ENCODE measurements at places on chromosomes 3 and 15.
A peak's percentile ranks its signal among the peaks of the same experiment; 100 is the strongest.

DNA sequence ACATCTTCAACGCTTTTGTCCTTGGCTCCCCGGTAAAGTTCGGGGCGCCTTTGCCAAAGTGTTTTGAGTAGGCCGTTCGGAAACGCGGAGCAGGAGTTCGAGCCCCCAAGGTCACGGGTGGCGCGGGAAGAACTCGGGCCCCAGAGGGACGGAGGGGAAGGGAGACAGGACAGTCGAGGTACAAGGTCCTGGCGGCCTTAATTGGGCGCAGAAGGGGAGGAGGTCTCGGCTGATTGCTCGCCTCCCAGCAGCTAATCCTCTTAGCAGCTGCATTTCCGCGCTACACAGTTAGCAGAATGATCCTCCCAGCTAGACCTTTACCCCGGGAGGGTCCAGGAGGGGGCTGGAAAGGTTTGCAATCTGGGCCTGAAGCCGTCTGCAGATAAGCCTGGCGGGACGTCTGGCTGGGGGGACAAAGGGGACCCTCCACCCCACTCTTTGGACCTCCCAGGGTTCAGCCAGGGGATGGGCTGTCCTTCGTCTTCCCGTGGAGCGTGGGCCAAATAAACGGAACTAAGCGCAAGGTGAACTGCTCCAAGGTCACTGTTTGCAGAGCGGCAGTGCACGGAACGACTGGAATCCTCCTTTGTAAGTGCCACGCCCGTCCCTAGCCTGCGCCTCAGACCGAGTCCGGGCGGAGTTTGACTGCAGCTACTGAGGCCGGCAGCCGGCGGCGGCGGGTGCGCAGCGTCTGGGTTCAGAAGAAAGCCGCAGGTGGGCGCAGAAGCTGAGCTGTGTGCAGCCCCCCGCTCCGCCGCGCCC is 7.2 kb downstream of the EOMES start:
- DNase-seq, result no peak

GRCh38 chr3:106299300-106300098 is 430.7 kb upstream of the CBLB start:
- DNase-seq, result no peak

- DNase-seq, result no peak
Measured at GRCh38 chr3:161689584-161690298, 193.1 kb downstream of the OTOL1 start.

- DNase-seq, result no peak
Measured at GRCh38 chr3:72872183-72872582, 15.7 kb upstream of the GXYLT2 start.

DNA sequence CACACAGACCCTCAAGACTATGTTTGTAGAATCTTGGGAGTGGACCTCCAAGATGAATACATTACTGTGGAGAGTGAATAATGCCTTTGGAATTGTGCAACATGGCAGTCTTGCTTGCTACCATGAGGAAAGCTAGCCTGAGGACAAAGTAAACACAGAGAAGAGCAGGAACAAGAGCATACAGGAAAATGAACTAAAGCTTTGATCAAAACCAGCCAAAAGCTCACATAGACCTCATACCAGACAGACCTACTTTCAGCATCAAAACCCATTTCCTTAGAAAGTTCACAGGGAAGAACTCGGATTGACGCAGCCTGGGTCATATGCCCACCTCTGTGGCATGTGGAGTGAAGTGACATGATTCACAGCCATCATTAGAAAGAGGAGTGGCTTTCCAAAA is 3.3 kb upstream of the RAB8B start:
- no peak for DNase-seq

GRCh38 chr15:85412956-85413854 is 32.8 kb downstream of the AKAP13 start:
- DNase-seq, result peak; percentile 62

GRCh38 chr3:188562144-188562543 is 408.2 kb downstream of the LPP start:
- DNase-seq, result no peak

GRCh38 chr3:194455481-194455880 is 31.3 kb downstream of the ATP13A3 start:
- no peak for DNase-seq

GRCh38 chr3:186824430-186825139 is 17.9 kb upstream of the ADIPOQ start:
- DNase-seq, result no peak

DNA sequence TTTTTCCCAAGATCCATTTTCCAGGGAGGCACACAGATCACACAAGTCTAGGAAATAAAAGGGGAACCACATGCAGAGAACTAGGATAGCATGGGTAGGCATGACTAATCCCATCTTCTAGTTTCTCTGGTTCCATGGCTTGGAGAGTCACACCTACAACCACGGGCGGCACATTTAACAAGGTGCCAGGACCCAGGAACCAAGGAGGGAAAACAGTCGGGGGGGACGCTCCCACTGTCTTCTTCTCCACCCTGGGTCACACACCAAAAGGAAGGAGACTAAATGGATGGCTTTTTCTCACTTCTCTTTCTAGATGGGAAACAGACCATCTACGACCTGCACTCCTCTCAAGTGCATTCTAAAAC is 4.6 kb upstream of the SMCO1 start:
- DNase-seq, result no peak

DNA sequence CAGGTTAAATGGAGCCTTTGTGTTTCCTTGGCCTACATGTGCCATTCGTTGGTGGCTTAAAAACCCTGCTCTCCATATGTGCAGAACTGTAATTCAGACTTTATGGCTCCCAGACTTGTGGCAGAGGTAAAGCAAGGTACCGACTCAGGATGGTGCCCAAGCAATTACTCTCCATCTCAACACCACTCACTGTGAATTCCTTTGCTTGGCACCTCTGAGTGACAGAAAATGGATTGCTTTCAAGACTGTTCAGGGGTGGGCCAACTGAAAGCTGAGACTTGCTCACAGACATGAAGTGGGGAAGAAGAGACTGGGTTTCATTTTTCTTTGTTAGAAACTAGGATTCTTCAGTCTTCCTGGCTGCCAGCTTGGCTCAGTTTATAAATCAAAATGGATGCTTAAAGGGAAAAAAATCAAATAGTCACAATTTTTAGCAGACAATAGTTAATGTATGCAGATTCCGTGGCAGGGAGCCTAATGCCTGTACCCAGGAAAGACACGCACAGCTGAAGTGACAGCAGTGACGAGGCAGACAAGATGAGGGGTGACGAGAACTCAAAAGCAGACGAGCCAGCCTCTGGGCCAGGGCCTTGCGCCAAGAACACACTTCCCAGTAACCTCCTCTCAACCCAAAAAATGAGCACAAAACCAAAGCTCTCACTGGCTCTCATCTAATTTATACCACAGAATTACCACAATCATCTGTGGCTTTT is 207.9 kb upstream of the SLC2A2 start:
- DNase-seq, result no peak

DNA sequence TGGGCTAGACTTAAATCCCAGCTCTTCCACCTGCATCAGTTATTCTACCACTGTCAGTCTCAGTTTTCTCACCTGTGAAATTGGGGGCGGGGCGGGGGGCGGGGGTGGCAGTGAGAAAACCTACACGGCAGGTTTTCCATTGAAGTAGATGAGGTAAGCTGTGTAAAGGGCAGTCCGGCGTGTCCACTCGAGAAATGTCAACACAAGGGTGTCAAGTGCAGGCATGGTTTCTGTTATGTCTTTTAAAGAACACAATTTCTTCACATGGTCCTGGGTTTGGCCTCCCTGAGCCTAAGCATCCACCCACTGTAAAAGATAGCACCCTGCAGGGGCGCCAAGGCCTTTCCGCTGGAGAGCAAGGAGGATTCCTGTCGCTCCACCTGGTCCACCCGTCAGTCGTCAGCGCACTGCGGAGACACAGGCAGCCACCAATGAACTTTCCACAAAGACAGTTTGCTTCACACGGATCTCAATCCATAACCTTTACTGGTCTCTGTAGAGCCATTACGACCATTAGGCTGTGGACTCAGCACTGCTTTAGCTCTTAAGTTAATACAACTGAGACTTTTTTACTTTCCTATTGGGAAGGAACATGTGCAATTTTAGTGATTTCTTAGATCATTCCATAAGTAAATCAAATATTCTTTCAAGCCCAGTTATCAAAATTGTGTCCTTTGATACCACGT is 99.5 kb upstream of the FOXB1 start:
- no peak for DNase-seq

DNA sequence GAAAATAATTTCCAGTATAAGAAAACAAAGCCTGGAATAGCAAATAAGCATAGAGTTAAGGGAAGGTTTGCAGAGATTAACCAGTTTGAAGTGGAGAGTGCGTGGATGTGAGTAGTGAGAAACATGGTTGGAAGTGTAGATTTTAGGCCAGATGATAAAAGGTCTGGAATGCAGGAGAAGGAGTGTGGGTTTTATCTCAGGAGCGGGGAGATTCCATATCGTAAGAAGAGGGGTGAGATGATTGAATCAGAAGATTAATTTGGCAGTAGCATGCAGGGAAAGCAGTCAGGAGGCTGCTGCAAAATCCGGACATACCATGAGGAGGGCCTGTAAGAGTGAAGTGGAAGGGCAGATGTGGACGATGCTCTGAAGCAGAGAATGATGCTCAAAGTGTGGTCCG is 13.7 kb downstream of the PPARG start:
- no peak for DNase-seq

DNA sequence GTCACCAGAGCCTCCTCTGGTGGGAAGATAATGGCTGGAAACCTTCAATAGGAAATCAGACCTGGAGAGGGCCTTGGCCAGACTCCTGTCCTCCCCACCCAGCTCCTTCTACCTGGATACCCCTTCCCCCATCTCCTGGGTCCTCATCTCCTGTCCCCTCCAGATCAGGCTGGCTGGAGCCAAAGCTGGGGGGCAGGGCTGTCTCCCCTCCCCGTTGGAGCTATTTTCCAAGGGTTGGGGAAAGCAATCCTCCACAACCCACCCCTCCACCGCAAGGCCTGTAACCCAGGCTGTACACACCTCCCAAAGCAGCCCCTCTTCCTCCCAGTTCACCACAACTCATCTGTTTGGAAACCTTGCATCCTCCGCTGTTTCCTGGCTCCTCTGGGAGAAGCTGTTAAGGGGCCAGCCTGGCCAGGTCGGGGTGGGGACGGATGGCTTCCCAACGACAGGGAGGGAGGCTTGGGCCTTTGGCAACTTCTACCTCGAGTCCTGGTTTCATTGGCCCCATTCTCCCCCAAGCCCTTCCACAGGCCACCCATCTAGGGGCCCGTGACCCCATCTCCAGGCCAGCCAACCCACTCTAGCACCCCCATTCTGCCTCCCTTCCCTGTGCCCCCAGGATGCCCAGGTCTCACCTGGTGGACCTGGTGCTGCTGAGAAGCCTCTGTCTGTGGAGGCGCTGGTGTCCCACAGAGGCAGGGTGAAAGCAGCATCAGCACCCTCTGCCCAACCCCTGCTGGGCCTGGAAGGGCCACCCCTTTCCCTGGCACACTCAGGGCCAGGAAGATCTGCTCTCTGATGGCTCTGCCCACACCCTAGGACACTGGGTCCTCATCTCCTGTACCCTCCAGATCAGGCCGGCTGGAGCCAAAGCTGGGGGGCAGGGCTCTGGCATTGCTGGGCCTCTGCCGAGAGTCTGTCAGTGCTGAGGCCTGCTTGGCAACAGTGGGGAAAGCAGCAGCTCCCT is 22.1 kb upstream of the GOLGA6C start:
- no peak for DNase-seq

GRCh38 chr3:128493570-128494366 is 767 bp upstream of the GATA2 start:
- DNase-seq, result no peak

- no peak for DNase-seq
Measured at GRCh38 chr3:25831578-25831977, 41.7 kb downstream of the OXSM start.

- no peak for DNase-seq
Measured at GRCh38 chr15:48507416-48508065, 138.0 kb downstream of the FBN1 start.

- no peak for DNase-seq
Measured at GRCh38 chr15:62881056-62881455, 161.5 kb upstream of the TPM1 start.

DNA sequence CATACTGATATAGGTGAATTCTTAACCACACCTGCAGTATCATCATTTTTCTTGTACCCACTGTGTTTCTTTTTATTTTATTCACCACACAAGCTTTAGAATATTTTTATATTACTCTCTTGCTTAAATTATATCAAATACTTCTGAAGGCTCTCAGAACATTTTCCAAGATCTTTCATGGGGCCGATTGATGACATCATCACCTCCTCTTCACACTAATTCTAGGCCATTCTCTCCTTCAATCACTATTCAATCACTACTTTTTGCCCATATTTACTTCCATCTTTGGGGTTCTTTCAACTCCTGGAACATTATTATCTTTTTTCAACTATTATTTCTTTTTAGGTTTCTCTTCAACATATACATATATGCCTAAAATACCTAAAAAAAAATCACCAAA is 1438.8 kb upstream of the ALCAM start:
- no peak for DNase-seq

GRCh38 chr3:188229177-188229576 is 75.2 kb downstream of the LPP start:
- no peak for DNase-seq

- DNase-seq, result no peak
Measured at GRCh38 chr15:85730001-85730820, 64.5 kb downstream of the KLHL25 start.

- no peak for DNase-seq
Measured at GRCh38 chr3:194782698-194783404, 97.2 kb downstream of the FAM43A start.

- DNase-seq, result no peak
Measured at GRCh38 chr3:12638105-12638504, 25.8 kb downstream of the RAF1 start.

DNA sequence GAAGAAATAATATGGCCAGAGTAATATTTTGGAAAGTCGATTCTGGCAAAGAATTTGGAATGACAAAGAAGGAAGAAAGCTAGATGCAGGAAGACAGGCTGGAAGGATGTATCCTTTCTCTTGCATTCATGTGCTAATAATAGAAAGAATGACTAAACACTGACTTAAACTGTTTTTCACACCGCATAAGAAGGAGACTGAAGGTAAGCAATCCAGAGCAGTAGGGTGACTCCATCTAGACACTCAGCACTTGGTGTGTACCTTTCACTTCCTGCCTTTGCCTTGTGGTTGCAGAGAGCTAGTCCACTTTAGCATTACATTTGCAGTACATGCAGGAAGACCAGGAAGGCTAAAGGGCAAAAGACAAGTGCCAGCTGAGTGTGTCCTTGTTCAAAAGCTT is 234.6 kb downstream of the RBMS3 start:
- no peak for DNase-seq

GRCh38 chr3:149095487-149095886 is 9.2 kb upstream of the HLTF start:
- no peak for DNase-seq

GRCh38 chr3:121155028-121155427 is 247.0 kb downstream of the STXBP5L start:
- DNase-seq, result no peak

DNA sequence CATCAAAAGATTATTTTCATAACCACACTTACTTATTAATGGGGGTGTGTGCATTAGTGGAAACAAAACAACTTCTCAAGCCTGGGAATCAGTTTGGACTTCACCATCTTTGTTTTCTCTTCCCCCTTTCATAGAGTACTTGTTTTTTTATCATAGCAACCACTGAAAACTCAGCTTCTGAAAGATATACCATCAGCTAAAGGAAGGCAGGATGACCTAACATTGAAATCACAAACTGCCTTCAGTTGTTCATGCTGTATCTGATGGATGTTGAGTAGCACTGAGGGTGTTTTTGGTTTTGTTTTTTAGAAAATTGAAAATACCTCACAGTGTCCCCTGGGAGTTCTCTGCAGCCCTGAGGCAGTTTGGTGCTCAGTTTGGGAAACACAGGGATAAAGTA is 46.5 kb downstream of the NEK10 start:
- DNase-seq, result no peak

Measured in stimulated activated CD8-positive, alpha-beta memory T cell treated with anti-CD3 and anti-CD28 coated beads, Interleukin-4, amount 100 ng/mL, for 1 hour (primary cell).